ENCODE measurements at places on chromosomes 6 and 20.

DNA sequence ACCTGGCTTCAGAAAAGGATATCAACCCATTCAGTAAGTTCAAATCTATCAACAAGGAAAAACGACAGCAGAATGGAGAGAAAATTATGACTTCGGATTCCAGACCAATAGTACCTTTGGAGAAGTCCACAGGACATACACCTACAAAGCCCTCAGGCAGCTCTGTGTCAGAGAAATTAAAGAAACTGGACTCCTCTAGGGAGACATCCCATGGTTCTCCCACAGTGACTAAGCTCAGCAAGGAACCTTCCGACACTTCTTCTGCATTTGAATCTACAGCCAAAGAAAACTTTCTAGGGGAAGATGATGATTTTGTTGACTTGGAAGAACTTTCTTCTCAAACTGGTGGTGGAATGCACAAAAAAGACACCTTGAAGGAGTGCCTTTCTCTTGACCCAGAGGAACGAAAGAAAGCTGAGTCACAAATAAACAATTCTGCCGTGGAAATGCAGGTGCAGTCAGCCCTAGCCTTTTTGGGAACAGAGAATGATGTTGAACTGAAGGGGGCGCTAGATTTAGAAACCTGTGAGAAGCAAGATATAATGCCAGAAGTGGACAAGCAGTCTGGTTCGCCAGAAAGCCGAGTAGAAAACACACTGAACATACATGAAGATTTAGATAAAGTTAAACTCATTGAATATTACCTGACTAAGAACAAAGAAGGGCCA, 67.4 kb upstream of the HINT3 start:
- no peaks in the 10 kb centered on the region for H3K4me1 ChIP-seq
- H3K36me3 ChIP-seq, result peaks cover 74% of the 10 kb centered on the region
- no peak for DNase-seq
- no peak overlapping the region for H3K4me3 ChIP-seq

DNA sequence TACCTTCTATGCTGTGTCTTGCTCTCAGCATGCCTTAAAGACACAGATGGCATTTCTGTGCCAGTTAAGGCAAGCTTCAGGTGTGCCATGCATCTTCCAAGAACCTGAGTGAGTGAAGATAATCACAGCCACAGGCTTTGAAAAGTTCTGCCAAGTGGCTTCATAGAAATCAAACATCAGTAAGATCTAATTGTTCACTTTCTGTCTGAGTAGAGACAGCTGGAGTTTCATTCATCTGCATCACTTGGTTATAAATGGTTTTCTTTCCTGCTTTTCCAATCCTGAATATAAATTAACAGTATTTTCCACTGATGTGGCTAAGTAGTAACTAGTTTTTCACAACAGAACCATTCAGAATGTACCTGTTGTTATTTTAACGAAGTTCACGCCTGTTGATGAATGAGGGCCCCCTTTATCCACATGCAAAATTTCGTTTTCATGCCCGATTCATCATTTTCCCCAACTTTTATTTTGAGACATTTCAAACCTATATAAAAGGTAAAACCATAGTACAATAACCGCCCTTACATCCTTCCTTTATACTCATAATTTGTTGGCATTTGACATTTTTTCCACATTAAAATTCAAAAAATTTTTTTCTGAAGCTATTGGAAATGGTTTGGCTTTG, 38.6 kb upstream of the KCNG1 start:
- peaks cover 3% of the 10 kb centered on the region for H3K4me1 ChIP-seq
- H3K4me3 ChIP-seq, result no peak overlapping the region
- no peaks in the 10 kb centered on the region for H3K36me3 ChIP-seq
- H3K27ac ChIP-seq, result no peak overlapping the region

DNA sequence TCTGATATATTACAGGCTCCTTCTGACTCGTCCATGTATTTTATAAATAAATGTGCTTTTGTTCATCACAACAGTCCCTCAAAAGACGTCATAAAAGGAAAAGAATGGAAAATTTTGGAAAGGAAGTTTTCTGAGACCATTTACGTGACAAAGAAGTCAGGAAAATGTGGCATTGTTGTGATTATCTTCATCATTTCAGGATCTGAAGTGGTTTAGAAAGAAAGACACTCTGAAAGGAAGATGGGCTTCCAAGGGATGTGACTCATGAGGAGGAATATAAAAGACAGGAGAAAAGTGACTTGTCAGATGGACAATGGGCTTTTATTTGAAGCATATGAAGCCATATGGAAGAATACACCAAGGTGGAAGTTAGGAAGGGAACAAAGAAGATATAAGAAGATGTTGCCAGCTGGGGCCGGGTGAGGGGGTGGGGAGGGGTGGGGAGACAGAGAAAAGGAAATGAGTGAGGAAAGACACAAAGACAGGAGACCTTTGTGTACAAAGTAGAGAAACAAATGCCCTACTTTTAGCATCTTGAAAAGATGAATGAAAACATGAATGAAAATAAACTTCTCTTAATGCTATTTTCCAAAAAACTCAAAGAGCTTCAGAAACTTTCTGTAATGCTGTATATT, 190.3 kb upstream of the PREP start:
- no peaks in the 10 kb centered on the region for H3K36me3 ChIP-seq
- H3K27me3 ChIP-seq, result no peaks in the 10 kb centered on the region
- no peak for DNase-seq
- peaks cover 13% of the 10 kb centered on the region for H3K4me1 ChIP-seq
- no peak overlapping the region for H3K4me3 ChIP-seq

DNA sequence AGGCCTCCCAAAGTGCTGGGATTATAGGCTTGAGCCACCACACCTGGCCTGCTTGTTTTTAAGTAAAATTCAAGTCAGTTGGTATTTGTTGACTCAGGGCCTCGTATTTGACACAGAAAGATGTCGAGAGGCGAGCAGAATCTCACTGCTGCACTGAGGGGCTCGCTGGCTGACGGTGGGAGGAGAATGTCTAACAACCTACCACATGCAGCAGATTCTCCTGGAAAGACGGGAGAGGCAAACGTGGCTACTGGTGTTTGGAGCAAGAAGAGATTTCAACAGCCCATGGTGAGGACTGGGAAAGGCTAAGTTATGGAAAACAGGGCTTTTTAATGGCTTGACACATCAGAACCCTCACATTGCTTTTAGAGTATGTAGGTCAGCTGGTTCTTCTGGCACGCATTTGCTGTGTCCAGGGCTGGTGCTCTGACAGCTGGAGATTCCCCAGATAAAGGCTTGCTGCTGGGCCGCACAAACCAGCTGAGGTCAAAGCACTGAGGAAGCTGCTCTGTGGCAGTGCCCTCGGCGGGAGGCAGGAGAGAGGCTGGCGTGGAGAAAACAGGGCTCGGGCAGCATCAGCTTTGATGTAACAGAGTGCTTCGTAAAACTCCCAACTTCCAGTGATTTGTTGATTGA, 84.2 kb upstream of the FRMD1 start:
- no peak overlapping the region for H3K4me3 ChIP-seq
- no peak overlapping the region for H3K27ac ChIP-seq
- DNase-seq, result no peak
- H3K36me3 ChIP-seq, result no peaks in the 10 kb centered on the region
- peaks cover 3% of the 10 kb centered on the region for H3K4me1 ChIP-seq

- no peak overlapping the region for H3K27ac ChIP-seq
- no peaks in the 10 kb centered on the region for H3K4me1 ChIP-seq
- H3K36me3 ChIP-seq, result no peaks in the 10 kb centered on the region
These were observed 37.4 kb upstream of the GABRR1 start for GRCh38 chr6:89254569-89254968.

GRCh38 chr6:3440911-3441310, 15.9 kb downstream of the SLC22A23 start:
- DNase-seq, result no peak
- no peak overlapping the region for H3K4me3 ChIP-seq
- no peaks in the 10 kb centered on the region for H3K4me1 ChIP-seq
- no peak overlapping the region for H3K27ac ChIP-seq
- no peaks in the 10 kb centered on the region for H3K27me3 ChIP-seq

- no peak overlapping the region for H3K4me3 ChIP-seq
- H3K4me1 ChIP-seq, result no peaks in the 10 kb centered on the region
- DNase-seq, result no peak
- peaks cover 29% of the 10 kb centered on the region for H3K36me3 ChIP-seq
These were observed 234.5 kb downstream of the TMEM242 start for GRCh38 chr6:157088841-157089240.

- no peaks in the 10 kb centered on the region for H3K4me1 ChIP-seq
- no peaks in the 10 kb centered on the region for H3K27me3 ChIP-seq
- H3K4me3 ChIP-seq, result no peak overlapping the region
- no peak for DNase-seq
These were observed 506.8 kb upstream of the CITED2 start for GRCh38 chr6:139881236-139881635.

GRCh38 chr6:41286544-41287346, at the start of gene TREM1:
Gene TREM1, minus strand, starts transcription at chr6:41286682. Its CDS starts 27 bp downstream, at chr6:41286655.
- peak within 1 kb of the TSS; percentile 31 for H3K27ac ChIP-seq
- H3K27me3 ChIP-seq, result no peaks in the 10 kb centered on the region
- H3K4me3 ChIP-seq, result no peak within 1 kb of the TSS

- no peak for DNase-seq
- no peaks in the 10 kb centered on the region for H3K4me1 ChIP-seq
- H3K27ac ChIP-seq, result no peak overlapping the region
- no peak overlapping the region for H3K4me3 ChIP-seq
These were observed 9.6 kb downstream of the RSPH4A start for GRCh38 chr6:116625872-116626271.

GRCh38 chr6:45076217-45076930, 251.8 kb upstream of the RUNX2 start:
- H3K4me3 ChIP-seq, result no peak overlapping the region
- no peak overlapping the region for H3K27ac ChIP-seq
- DNase-seq, result no peak
- H3K4me1 ChIP-seq, result no peaks in the 10 kb centered on the region
- H3K36me3 ChIP-seq, result no peaks in the 10 kb centered on the region

DNA sequence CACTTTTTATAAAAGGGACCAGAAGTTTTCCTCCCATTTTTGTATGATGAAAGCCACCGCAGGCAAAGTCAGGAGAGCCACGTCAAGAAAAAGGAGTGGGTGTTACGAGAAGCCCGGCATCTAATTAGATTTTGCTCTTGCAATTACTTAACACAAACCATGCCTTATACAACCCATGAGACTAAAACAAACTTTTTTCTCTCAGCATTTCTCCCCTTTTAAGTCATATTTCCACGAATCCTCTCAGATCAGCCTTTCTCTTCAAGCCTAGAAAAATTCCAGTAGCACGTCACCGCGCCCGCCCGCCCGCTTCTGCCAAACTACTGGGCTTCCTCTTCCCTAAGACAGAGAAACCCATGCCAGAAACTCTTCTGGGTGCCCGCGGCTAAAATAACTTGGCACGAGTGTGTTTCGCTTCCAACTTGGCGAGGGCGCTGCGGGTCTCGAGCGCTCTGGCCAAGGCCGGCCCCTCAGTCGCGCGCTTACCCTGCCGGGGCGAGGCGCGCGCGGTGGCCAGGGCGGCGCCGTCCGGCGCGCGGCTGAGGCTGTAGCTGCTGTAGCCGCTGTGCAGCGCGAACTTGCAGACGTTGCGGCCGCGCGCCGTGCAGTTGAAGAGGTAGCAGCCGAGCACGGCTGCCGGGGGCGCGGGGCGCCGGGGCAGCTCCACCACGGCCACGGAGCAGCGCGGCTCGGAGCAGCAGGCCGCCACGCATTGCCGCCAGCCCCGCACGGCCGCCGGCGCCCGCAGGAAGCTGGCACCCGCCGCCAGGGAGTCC, 1.0 kb downstream of the LRP11 start:
- H3K27ac ChIP-seq, result no peak overlapping the region
- H3K4me1 ChIP-seq, result peaks cover 18% of the 10 kb centered on the region
- peaks cover 3% of the 10 kb centered on the region for H3K27me3 ChIP-seq
- no peaks in the 10 kb centered on the region for H3K36me3 ChIP-seq

DNA sequence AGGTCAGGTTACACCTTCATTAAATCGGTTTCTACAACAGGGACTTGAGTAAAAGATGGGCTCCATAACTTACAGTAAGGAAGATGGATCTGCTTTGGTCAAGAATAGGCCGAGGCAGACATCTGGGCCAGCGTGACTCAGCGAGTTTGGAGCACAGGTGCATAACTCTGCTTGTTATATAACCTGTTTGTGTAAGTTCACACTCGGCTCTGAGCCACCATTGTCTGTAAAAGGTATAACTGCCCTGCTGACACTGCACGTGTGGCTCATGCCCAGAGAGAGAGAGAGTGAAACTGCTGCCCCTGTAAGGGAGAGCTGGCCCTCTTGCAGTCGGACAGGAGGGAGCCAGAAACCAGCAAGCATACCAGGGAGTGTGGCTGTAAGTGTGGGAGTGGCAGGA, 737.9 kb upstream of the SLC35B3 start:
- H3K27ac ChIP-seq, result no peak overlapping the region
- no peak for DNase-seq
- H3K4me3 ChIP-seq, result no peak overlapping the region

DNA sequence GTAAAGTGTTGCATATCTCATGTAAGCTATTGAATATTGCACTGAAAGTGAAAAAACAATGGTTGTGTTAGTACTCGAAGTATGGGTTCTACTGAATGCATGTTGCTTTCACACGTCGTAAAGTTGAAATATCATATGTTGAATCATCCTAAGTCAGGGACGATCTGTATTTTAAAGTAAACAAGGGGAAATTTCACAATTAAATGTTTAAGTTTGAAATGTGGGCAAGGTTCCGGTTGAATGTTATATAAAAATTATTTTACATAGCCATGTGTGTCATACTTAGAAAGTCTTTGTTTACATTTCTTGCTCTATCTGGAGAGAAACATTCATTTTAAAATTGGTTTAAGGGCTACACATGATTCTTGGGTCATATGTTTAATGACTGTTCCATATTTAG, 76.8 kb downstream of the AKAP7 start:
- DNase-seq, result no peak
- no peak overlapping the region for H3K4me3 ChIP-seq
- H3K27ac ChIP-seq, result no peak overlapping the region
- H3K36me3 ChIP-seq, result peaks cover 4% of the 10 kb centered on the region

DNA sequence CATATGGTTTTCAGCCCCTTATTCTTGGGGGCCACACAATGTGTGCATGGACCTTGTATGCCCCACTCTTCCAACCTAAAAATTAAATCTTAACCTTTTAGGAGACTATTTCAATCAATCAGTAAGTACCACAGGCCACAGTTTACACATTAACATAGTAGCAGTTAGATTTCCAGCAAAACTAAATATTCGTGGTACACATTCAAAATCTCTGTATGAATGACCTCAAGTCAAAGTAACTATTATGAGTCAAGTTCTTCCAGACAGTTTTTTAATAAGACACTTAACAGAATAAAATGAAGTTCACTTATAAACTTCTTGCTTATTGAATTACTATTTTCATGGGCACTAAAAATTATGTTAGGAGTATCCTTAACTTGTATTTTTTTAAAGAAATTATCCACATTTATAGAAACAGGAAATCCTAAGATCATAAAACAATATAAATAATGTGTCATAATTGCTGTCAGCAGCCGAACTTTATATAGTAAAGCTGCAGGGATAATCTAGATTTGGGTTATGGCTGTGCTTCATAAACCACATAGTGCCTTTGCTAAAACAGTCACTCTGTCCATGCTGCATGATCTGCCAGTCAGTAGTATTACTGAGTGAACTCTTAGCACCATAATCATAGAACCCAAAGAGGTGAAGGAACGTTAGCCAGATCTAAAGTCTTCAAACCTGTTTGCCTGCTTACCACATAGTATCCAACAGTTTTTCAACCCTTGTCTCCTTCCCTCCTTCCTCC, 21.7 kb downstream of the SEC63 start:
- H3K4me1 ChIP-seq, result no peaks in the 10 kb centered on the region
- H3K27ac ChIP-seq, result no peak overlapping the region
- H3K27me3 ChIP-seq, result no peaks in the 10 kb centered on the region
- peaks cover 5% of the 10 kb centered on the region for H3K36me3 ChIP-seq
- DNase-seq, result no peak
- H3K4me3 ChIP-seq, result no peak overlapping the region

GRCh38 chr6:11684901-11685480, 93.6 kb downstream of the ADTRP start:
- no peak overlapping the region for H3K27ac ChIP-seq
- H3K36me3 ChIP-seq, result no peaks in the 10 kb centered on the region
- H3K27me3 ChIP-seq, result no peaks in the 10 kb centered on the region
- H3K4me3 ChIP-seq, result no peak overlapping the region
- no peaks in the 10 kb centered on the region for H3K4me1 ChIP-seq
